ENCODE measurements at places on chromosomes 6 and 20.

DNA sequence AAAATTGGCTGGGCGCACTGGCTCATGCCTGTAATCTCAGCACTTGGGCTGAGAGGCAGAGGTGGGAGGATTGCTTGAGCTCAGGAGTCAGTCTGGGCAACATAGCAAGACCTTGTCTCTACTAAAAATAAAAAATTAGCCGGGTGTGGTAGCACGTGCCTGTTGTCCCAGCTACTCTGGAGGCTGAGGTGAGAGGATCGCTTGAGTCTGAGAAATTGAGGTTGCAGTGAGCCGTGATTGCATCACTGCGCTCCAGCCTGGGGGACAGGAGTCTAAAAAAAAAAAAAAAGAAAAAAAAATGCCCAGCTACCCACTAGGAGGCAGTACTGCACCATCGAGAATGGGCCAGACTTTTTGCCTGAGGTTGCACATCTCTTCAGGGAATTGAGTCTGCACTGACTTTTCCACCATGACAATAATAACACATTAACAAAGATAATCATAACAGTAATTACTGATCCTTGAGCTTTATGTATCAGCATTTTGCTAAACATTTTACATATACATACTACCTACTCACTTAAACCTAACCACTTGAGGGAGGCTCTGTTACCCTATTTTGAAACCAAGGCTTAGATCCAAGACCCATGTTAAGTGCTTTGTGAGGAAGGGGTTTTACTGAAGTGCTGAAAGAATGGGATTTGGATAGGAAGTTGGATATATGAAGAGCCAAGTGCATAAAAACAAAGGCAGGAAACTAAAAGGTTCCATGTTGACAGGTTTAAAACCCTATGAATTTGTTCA lies 21.0 kb downstream of the SRSF3 start:
- no peak for DNase-seq

GRCh38 chr6:102216232-102216631 lies 822.7 kb downstream of the GRIK2 start:
- DNase-seq, result no peak

- DNase-seq, result no peak
Measured at GRCh38 chr20:11195899-11196558, 522.2 kb upstream of the JAG1 start.

DNA sequence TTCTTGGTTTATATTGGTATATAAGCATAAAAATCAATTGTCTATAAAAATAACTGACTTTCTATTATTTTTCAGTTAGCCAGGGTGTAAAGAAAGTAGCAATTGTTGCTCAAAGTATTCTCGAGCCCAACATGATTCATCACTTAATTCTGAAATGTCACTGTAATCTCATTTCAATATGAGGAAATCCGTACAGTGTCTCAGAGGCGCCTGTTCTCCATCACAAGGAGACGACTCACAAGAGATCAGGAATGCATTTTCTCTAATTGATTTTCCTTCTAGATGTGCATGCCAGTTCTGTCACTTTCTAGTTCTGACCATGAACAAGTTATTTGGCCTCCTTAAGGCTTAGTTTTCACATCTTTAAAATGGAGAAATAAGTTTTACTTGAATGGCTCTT lies 753.1 kb downstream of the MAFB start:
- no peak for DNase-seq

DNA sequence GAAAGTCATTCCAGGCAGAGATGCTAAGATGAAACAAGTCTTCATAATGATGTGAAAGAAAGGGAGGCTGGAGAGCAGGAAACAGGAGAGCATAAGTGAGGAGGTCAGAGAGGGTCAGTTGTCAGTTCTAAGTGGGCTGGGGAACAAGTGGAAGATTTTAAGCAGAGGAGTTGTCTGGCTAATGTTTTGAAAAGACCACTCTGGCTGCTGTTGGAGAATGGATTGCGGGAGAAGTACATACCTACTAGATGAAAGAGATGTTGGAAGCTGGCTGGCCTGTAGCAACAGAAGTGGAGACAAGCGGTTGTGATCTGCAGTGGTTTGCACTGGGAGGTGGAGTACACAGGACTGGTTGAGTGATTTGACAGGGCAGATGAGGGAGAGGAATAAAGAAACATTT lies 10.1 kb downstream of the SLC35F1 start:
- DNase-seq, result no peak

Data from thymus (tissue), 14 donors.